Peyer's patch (tissue), 4 donors: ENCODE measurements at places on chromosomes 3 and 15. TPM values are rescaled to one million over a fixed set of nuclear protein-coding genes. Genes with fewer than 3 reads are reported as not detected.

GRCh38 chr3:23985747-23986544 is 40.9 kb downstream of the NR1D2 start:
- no peak for DNase-seq

Gene MYRIP
- total RNA-seq, result 12.4 TPM

Gene HHATL
- total RNA-seq, result not detected

Gene GNL3
- 51.2 TPM for total RNA-seq

Gene PYGO1
- total RNA-seq, result 0.67 TPM

Gene NR1I2
- total RNA-seq, result 456 TPM

Gene CCR9
- total RNA-seq, result 2.1 TPM
